T-helper 17 cell (primary cell): ENCODE measurements at places on chromosomes 4 and X. TPM values are rescaled to one million over a fixed set of nuclear protein-coding genes. Genes with fewer than 3 reads are reported as not detected.

The MXRA5 gene
- not detected for total RNA-seq

The TIGD2 gene
- total RNA-seq, result 3.2 TPM

The HTR2C gene
- not detected for total RNA-seq

The TSPAN6 gene
- 1.2 TPM for total RNA-seq

The PRRG3 gene
- not detected for total RNA-seq

The PFKFB1 gene
- 0.27 TPM for total RNA-seq

The ESX1 gene
- not detected for total RNA-seq

The IGFBP7 gene
- 0.22 TPM for total RNA-seq

The GABRQ gene
- not detected for total RNA-seq
